T-helper 17 cell (primary cell): ENCODE measurements at places on chromosomes 2 and 18.

GRCh38 chr18:59690996-59691395, 6.2 kb downstream of the CCBE1 start:
- no peak for DNase-seq

- DNase-seq: no peak
Measured at GRCh38 chr18:46474487-46475389, 182.3 kb downstream of the LOXHD1 start.

GRCh38 chr2:162011706-162012564, 62.1 kb downstream of the DPP4 start:
- DNase-seq: no peak

DNA sequence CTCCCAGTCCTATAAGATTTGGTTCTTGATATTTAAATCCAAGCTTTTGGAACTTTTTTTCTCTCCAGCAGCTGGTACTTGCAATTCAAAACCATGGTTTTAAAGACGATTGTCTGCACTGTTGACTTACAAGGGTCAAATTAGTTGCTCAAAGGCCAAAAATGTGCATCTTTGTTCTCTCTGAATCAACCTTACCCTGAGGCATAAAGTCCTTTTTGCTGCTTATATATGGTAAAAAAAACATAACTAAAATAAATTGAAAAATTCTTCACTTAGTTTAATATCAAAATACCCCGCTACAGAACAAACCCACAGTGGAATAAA, 592.7 kb downstream of the XIRP2 start:
- no peak for DNase-seq

DNA sequence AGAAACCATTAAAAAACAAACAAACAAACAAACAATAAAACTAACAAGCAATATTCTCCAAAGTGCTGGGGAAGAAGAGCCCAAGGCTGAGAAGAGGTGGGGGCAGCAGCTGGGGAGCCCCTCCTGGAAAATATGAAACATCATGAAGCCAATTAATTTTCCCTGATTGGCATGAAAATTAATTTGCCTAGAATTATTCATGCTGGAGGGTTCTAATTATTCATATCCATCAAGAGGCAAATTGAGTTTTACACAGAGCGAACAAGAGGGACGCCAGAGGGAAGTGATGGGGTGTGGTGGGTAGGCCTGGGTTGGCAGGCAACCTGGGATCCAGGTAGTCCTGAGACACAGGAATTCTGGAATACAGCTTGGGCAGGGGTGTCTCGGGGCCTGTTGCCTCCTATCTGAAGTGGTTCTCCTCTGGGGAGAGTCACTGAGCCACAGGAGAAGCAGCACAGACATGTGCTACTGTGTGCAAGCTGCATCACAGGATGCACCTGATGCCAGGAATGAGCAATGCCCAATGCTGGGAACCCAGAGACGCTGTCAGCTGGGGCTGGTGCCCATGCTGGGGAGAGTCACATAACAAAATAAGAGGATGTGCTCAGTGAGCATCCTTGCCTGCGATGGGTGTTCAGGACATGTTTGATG, 100.5 kb downstream of the TEX51 start:
- no peak for DNase-seq

DNA sequence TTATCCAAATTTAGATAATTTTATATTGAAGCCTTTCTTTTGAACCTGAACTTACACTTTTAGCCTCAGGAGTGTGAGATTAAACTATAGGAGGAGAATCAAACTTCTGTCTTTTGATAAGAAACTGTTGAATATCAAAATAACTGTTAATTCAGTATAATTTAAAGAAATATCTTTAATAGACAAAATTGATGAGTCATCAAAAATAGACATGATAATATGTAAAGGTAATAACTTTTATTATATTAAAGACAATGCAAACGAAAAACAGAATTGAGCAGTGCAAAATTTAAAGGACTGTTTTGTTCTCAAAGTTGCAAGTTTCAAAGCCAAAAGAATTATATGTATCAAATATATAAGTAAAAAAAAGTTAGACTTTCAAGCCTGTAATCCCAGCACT, 2.0 kb upstream of the WDR35 start:
- no peak for DNase-seq

GRCh38 chr2:231470246-231470900, 6.1 kb upstream of the NCL start:
- DNase-seq: no peak

GRCh38 chr2:25290811-25291495, 50.8 kb downstream of the DNMT3A start:
- no peak for DNase-seq

DNA sequence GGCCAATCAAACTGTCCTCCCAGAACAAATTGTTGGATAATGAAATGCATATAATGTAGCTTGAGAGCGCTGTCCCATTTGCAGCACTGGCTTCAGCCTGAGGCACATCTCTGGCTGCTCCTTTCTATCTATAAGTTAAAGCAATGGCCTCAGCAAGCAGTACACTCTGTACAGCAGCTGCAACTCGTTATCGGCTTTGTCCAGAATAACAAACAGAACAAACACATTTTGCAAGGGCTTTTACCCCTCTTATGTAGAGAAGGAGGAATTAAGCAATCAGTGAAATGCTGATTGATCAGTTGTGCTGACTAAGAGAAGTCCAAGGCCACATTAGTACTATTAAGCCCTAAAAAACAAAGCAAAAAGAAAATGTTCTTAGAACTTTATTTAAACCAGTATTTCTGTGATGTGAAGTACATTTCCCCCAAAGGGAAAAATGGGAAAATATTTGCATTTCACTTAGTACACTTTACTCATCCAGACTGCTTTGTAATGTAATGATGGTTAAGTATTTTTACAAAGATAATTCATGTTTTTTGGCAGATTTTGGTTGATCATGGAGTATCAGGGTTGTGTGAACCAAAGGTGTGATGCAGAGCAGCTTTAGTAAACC, 15.0 kb upstream of the CPS1 start:
- no peak for DNase-seq

GRCh38 chr2:54227798-54228197, 28.2 kb downstream of the TSPYL6 start:
- no peak for DNase-seq

GRCh38 chr18:5250603-5251002, 44.9 kb downstream of the ZBTB14 start:
- no peak for DNase-seq

DNA sequence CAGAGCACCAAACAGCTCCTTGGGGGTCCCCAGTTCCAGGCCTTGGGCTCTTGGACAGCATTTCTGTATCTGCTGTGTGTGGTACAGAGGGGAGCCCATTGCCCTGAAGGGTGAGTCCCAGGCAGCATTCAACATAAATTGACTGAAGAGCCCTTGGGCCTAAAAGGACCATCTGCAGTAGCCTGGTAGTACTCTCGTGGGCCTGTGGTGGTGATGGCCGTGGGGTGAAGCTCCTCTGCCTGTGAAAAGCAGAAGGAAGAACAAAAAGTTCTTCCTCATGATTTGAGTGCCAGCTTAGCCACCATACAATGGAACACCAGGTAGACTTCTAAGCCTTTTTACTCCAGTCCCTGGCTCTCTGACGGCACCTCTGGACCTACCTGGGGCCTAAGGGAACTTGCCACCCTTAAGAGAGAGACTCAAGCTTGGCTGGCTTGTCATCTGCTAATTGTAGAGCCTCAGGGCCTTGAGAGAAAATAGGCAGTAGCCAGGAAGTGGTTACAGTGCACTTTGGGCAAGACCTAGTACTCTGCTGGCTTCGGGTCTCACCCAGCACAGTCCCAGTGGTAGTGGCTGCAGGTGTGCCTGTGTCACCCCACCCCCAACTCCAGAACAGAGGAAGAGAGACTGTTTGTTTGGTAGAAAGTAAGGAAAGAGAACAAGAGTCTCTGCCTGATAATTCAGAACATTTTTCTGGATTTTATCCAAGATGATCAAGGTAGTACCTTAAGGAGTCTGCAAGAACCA, 84.6 kb upstream of the CERS6 start:
- no peak for DNase-seq

DNA sequence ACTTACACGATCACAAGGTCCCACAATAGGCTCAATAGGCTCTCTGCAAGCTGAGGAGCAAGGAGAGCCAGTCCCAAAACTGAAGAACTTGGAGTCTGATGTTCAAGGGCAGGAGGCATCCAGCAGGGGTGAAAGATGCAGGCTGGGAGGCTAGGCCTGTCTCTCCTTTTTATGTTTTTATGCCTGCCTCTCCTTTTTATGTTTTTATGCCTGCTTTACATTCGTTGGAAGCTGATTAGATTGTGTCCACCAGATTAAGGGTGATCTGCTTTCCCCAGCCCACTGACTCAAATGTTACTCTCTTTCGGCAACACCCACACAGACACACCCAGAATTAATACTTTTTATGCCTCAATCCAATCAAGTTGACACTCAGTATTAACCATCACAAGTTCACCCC, 9.9 kb upstream of the GYPC start:
- DNase-seq: no peak

DNA sequence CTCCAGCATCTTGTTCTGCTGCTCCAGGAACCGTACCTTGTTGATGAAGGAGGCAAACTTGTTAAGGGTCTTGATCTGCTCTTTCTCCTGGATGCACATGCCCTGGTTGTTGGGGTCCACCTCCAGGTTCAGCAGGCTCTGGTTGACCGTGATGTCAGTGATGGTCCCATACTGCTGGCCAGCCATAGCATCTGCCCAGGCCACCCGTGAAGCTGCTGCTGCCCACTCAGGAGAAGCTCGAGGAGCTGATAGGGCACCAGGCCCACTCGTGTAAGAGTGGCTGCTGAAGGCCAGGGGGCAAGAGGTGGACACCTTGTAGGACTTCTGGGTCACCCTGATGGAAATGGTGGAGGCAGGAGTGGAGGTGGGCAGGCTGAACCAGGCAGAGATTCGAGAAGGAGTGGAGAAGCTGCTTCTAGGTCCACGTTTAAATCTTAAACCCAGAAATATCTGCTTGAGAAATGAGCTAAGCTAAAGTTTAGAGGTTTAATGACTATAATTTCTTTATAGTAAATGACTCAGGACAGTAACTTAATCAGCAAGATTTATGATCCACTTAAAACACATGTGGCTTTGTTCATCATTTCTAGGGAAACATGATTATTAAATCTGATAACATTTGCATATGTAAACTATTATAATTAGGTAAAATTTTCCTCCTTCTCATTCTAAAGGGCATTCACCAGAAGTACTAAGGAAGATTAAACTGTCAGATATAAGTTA, 358.7 kb upstream of the SETBP1 start:
- DNase-seq: no peak

- no peak for DNase-seq
Measured at GRCh38 chr2:19747310-19748072, 154.3 kb downstream of the TTC32 start.
